ENCODE measurements at places on chromosomes 11 and 22. TPM values are rescaled to one million over a fixed set of nuclear protein-coding genes. Genes with fewer than 3 reads are reported as not detected.

GRCh38 chr11:119694334-119694733 is 34.7 kb downstream of the NECTIN1 start:
- no peaks in the 10 kb centered on the region for H3K27me3 ChIP-seq
- H3K27ac ChIP-seq, result no peak overlapping the region
- DNase-seq, result no peak
- no peak overlapping the region for H3K4me3 ChIP-seq

DNA sequence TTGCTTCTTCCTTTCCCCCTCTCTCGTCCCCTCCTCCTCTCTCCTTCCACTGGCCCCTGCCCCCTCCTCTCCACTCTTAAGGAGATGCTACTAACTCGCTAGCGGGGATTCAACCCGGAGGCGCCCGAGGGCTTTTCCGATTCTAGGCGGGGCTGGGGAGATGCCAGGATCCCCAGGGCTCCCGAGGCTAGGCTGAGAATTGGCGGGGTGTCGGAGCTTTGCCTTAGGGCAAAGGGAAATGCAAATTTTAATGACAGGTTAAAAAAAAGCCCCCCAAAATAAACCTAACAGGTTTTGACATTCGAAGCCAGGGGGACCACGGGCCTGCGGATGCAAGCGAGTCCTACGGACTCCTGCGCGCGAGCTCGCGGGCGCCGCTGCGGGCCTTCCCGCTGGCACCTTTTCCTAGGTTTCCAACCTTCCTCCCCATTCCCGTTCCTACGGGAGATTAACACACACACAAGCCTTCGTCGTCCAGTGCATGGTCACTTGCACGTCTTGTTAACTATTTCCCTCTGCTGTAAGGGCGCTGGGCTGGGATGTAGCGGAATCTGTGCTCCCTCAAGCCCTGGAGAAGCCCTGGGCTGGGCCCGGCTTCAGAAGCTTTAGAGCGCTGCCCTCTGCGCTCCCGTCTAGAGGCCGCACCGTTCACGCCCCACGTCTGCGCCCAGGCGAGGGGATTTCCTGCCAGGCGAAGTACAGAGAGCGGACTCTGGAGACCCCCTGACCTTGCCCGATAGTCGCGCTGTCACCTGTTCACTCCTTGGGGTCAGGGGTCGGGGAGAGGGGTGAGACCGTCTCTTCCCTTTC is 729 bp upstream of the ALX4 start:
- no peaks in the 10 kb centered on the region for H3K36me3 ChIP-seq
- H3K27ac ChIP-seq, result no peak overlapping the region
- peaks cover 16% of the 10 kb centered on the region for H3K4me1 ChIP-seq
- no peaks in the 10 kb centered on the region for H3K27me3 ChIP-seq

DNA sequence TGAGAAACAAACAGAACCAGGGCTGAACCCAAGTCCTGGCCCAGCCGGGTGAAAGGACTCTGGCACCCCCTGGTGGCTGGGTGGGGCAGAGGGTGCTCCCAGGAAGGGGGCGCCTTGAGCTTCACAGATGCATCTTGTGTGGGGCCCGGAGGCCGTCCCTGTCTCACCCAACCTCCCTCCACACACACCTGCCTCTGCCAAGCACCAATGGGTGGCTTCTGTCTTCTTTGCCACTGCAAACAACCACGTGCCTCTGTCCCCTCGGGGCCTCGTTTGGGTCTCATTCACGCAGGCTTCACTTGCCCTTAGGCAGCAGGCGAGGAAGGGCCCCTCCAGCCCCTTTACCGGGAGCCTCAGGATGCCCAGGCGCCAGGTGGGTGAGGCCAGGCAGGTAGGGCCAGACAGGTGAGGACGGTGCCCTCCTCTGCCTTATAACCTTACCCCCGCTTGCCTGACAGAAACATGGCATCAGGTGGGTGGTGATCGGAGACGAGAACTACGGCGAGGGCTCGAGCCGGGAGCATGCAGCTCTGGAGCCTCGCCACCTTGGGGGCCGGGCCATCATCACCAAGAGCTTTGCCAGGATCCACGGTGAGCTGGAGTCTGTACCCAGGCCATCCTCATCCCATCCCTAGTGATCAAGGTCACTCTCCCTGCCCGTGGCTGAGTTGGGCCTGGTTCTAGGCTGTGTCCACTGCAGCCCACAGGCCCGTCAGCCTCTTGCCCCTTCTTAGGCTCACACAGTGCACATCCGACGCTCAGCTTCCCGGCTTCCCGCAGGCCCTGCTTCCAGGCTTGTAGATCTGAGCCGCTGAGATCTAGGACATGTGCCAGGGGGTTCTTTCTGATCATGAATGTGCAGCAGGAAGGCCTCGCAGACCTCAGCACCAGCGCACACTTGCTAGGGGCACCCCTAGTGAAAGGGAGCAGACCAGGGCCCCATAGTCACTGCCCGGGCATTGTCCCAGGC is 17.2 kb downstream of the POLR3H start:
- H3K27me3 ChIP-seq, result no peaks in the 10 kb centered on the region
- H3K27ac ChIP-seq, result peak overlapping the region; percentile 27
- peaks cover 29% of the 10 kb centered on the region for H3K4me1 ChIP-seq
- no peaks in the 10 kb centered on the region for H3K36me3 ChIP-seq
- no peak for DNase-seq

GRCh38 chr11:84390441-84391078 is 1104.4 kb upstream of the CCDC90B start:
- H3K4me1 ChIP-seq, result no peaks in the 10 kb centered on the region
- H3K4me3 ChIP-seq, result no peak overlapping the region
- H3K27ac ChIP-seq, result no peak overlapping the region
- no peaks in the 10 kb centered on the region for H3K36me3 ChIP-seq
- no peak for DNase-seq

DNA sequence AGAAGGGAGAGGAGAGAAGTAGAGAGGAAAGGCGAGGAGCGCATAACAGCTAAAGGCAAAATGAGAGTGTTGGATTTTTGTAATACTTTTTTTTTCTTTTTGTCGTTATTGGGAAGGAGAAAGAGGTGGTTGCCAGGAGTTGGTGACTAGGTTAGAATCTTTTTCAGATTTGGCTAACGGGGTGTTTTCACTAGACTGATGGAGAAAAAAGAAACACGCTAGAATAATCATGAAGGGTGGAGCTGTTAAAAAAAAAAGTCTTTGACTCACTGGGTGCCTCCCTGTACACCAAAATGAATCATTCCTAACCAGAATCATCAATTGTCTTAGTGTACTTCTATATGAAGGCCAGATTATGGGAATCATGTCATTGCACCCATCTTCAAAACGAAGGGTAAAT is 12.7 kb downstream of the BLID start:
- peak overlapping the region; percentile 5 for H3K27ac ChIP-seq
- no peak overlapping the region for H3K4me3 ChIP-seq
- H3K27me3 ChIP-seq, result no peaks in the 10 kb centered on the region
- H3K36me3 ChIP-seq, result no peaks in the 10 kb centered on the region

GRCh38 chr11:76266286-76267100 is 60.2 kb upstream of the WNT11 start:
- H3K4me3 ChIP-seq, result no peak overlapping the region
- peak overlapping the region; percentile 69 for H3K27ac ChIP-seq
- H3K4me1 ChIP-seq, result peaks cover 10% of the 10 kb centered on the region
- no peak for DNase-seq
- H3K36me3 ChIP-seq, result no peaks in the 10 kb centered on the region

GRCh38 chr11:71269603-71270511 is 17.5 kb upstream of the SHANK2 start:
- H3K27ac ChIP-seq, result no peak overlapping the region
- H3K27me3 ChIP-seq, result no peaks in the 10 kb centered on the region
- no peaks in the 10 kb centered on the region for H3K36me3 ChIP-seq
- no peaks in the 10 kb centered on the region for H3K4me1 ChIP-seq

DNA sequence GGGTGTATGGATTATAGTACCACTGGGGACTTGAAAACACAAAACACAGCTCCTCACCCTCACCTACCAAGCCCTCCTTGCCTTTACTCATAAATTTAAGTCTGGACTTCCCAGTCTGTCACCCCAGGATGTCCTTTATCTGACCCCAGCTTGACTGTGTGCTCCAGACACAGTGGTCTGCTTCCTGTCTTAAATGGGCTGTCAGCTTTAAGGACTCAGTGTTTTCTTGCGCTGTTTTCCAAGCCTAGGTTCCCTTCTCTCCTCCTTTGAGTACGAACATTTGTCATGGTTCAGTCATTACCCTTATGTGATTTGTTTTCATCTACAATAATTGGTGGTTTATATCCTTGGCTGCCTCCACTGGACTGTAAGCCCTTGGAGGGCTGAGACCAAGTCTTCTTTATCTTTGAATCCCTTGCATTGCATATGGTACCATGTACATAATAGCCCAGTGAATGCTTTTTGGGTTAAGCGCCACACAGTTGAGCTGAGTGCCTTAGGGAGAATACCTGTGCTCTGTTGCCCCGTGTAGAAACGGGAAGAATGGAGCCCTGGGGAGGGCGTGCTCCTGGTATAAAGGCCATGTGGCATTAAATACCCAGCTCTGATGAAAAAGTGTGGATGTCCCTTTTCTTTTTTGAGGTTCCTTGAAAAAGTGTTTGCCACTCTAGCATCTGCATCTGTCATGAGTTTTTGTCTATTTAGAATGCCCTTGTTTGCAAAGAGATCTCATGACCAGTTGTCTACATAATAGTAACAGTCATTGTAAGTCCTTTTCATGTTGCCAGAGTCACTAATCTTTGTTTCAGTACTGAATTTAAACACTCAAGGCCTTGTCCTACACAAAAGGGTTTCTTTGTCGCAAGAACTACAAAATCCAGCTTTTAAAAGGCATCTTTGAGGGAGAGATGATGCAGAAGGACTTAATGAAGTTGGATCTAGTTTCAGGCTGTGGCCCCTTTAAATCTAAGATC is 14.0 kb downstream of the PANX1 start:
- H3K4me1 ChIP-seq, result no peaks in the 10 kb centered on the region
- no peak overlapping the region for H3K4me3 ChIP-seq
- no peaks in the 10 kb centered on the region for H3K36me3 ChIP-seq
- DNase-seq, result no peak
- peak overlapping the region; percentile 82 for H3K27ac ChIP-seq

- no peak overlapping the region for H3K4me3 ChIP-seq
- DNase-seq, result no peak
Observed at GRCh38 chr11:126039485-126040271, 23.0 kb downstream of the CDON start.

GRCh38 chr22:20511578-20512229 is 4.3 kb downstream of the MED15 start:
- no peak for DNase-seq
- H3K27ac ChIP-seq, result no peak overlapping the region
- peaks cover 78% of the 10 kb centered on the region for H3K4me1 ChIP-seq
- H3K4me3 ChIP-seq, result no peak overlapping the region

GRCh38 chr11:130213143-130213978 is 53.8 kb downstream of the ST14 start:
- no peak overlapping the region for H3K4me3 ChIP-seq
- no peaks in the 10 kb centered on the region for H3K4me1 ChIP-seq
- no peak overlapping the region for H3K27ac ChIP-seq
- peak; percentile 45 for DNase-seq
- peaks cover 9% of the 10 kb centered on the region for H3K27me3 ChIP-seq

GRCh38 chr11:21476588-21476987 is 716.3 kb upstream of the ANO5 start:
- no peaks in the 10 kb centered on the region for H3K4me1 ChIP-seq
- H3K27me3 ChIP-seq, result no peaks in the 10 kb centered on the region
- H3K36me3 ChIP-seq, result no peaks in the 10 kb centered on the region
- no peak overlapping the region for H3K4me3 ChIP-seq
- no peak for DNase-seq

DNA sequence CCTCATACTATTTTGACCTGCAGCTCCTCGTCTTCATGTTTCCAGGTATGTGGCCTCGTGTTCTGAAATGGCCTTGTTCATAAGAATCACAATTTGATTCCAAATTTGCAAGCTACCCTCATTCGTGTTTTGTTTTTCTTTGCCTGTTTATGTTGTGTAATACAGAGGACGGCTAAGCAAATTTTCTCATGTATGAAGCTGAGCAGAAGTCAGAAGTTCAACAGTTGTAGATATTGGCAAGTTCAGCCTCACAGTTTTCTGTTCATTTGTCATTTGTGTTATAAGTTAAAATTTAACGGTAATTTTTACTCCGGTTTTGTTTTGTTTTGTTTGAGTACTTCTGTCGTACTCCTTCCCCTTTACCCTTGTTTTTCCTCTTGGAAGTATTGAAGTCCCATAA is 15.4 kb upstream of the CHEK1 start:
- H3K4me3 ChIP-seq, result no peak overlapping the region
- DNase-seq, result no peak
- no peaks in the 10 kb centered on the region for H3K27me3 ChIP-seq

DNA sequence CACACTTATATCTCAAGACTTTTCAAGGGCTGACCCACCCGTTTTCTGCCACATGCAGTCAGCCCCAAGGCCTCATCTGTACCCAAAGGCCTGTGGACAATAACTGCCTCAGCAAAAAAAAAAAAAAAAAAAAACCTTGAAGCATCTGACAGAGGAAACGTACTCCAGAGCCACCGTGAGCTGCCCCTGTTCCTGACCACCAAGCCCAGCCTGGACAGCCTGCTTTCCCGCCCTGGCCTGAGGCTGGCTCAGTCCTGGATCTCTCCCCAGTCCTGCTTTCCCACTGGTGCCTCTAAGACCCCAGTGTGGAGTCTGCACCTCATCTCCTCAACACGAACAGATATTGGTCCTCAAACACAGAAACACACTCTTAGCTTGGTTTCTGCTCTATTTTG is 66.5 kb downstream of the SLC35F2 start:
- H3K4me1 ChIP-seq, result no peaks in the 10 kb centered on the region
- DNase-seq, result no peak
- H3K27ac ChIP-seq, result no peak overlapping the region
- no peaks in the 10 kb centered on the region for H3K36me3 ChIP-seq

- no peak overlapping the region for H3K4me3 ChIP-seq
- H3K36me3 ChIP-seq, result no peaks in the 10 kb centered on the region
- no peaks in the 10 kb centered on the region for H3K27me3 ChIP-seq
- no peaks in the 10 kb centered on the region for H3K4me1 ChIP-seq
Observed at GRCh38 chr11:121625777-121626506, 173.2 kb upstream of the SORL1-AS1 start.

DNA sequence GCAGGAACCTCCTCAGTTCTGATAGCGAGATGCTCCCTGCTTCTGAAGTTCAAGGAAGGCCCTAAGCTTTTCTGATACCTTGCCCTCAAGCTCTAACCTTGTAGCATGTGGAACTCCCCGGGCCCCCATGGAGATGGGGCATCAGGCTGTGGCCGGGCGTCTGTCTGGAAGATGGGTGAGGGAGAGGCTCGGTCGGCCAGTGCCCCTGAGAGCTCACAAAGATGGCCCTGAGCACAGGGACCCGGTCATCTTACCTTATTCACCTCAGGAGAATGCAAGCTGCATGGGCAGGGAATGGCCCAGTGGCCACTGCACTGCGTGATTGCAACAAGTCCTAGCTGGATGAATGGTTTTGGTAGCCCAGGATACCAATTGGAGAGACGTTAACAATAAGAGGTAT is 830.3 kb downstream of the TBC1D22A start:
- no peak overlapping the region for H3K27ac ChIP-seq
- no peak overlapping the region for H3K4me3 ChIP-seq
- DNase-seq, result no peak
- H3K36me3 ChIP-seq, result no peaks in the 10 kb centered on the region
- no peaks in the 10 kb centered on the region for H3K4me1 ChIP-seq

The CCDC34 gene
- total RNA-seq, result 1.4 TPM

The SRSF8 gene
- 79.8 TPM for total RNA-seq

The SYTL2 gene
- 30.6 TPM for total RNA-seq

The NTM gene
- total RNA-seq, result 3.7 TPM

The SLC22A12 gene
- not detected for total RNA-seq

The BACE1-AS gene
- total RNA-seq, result 6.1 TPM

The CHADL gene
- total RNA-seq, result 27.6 TPM

The BEST1 gene
- 33.2 TPM for total RNA-seq

The RAG2 gene
- total RNA-seq, result not detected
